ENCODE measurements at places on chromosomes 6 and 20.

- no peak for DNase-seq
Measured at GRCh38 chr6:129684323-129684884, 25.6 kb downstream of the ARHGAP18 start.

- DNase-seq, result no peak
Measured at GRCh38 chr20:19451923-19452295, 239.5 kb downstream of the SLC24A3 start.

DNA sequence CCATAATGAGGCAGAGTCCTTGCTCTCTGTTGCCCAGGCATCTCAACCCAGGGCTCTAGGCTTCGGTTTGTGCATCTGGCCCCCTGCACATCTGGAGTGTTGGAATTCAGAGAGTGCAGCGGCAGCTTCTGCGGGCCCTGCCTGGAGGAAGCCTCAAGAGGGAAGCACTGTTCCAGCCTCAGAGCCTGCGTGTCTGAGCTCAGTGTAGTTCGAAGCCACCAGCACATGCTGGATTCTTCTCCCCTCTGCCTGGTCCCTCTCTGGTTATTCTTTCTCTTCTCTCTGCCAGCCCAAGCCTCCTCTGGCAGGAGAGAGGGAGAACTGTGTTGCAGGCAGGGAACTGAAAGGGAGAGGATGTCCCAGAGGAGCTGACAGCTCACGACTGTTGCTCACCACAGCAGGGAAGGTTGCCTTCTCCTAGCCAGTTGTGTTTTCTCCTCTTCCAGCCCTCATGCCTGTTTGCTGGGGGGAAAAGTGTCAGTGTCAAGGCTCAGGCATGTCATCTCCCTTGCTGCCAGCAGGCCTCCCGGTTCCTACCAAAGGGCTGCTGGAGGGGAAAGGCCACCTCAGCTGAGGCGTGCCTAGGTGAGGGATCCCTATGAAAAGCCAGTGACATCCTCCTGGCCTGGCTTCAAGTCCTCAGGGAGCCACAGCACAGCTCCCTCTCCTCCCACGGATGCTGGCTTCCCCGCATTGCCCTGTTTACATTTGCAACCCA, 126.0 kb upstream of the LRFN2 start:
- DNase-seq, result peak; percentile 77

DNA sequence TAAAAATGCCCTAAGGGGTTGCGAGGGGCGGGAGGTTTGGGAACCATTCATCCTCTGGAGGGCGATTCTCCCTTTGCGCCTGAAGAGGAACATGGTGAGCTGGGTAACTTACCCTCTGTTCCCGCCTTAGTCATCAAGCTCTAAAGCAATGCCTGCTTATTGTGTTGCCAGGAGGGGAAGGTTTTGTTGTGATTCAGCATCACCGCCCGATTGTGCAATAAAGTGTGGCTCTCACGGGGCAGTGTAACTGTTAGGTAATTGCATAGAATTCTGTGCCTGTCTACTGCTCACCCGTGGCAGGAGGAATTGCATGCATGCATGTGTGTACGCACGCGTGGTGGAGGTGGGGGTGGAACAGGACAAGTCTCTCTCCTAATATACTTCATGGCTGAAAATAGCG, 95.5 kb upstream of the AGPAT4 start:
- no peak for DNase-seq

DNA sequence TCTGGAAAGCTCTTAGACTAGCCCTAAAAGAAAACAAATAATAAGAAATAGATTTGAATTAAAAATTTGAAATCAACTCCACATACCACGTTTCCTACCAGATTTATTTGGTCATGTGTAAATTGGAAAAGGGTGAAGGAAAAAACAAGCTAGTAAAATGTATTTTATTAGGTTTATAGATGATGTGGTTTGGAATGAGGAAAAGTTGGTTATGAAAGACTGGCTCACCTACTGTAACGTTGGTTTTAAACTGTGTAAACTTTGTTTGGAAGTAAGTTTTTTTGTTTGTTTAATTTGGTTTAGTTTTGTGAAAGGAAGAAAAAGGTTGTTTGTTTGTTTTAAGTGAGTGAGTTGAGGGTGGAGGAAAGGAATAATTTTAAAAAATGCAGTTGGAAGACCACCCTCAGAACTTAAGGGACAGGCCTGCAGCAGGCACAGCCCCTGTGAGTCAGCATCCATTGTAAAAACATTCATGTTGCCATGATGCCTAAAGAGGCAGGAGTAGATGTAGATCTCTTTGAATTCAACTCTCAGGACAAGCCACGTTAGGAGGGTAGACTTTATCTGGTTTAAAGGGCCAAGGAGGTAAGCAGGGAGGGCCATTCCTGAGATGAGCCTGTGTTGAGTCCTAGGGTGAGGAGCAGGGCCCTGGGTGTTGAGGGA, 93.7 kb upstream of the SCGN start:
- DNase-seq, result no peak

All from Karpas-422 (cell line).